Activated CD4-positive, alpha-beta T cell treated with anti-CD3 and anti-CD28 coated beads, Interleukin-2, amount 10 ng/mL, durations not matched to agents 7 days and 5 days (primary cell): ENCODE measurements at places on chromosomes 4 and X. TPM values are rescaled to one million over a fixed set of nuclear protein-coding genes. Genes with fewer than 3 reads are reported as not detected.

DNA sequence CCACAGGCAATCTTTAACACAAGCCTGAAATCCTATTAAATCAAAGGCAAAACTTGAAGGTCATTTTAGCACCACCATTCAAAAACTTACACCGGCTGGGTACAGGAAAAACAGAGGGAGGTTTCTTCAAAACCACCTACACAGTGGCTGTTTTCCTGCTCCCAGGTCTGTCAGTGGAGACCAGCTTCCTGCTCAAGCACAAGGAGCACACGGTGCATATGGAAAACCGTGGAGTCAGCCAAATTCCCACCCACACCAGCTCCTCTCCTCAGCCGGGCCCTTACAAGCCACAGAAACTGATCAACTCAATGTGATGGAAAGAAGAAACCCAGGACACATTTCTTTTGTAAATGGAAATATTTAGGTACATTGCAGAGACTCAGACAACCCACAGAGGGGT, 14.3 kb upstream of the FAM241A start:
- DNase-seq = no peak
- peaks cover 12% of the 10 kb centered on the region for H3K27me3 ChIP-seq
- no peak overlapping the region for H3K4me3 ChIP-seq

TMEM31 gene
- total RNA-seq = not detected

ADH7 gene
- total RNA-seq = not detected

DNA sequence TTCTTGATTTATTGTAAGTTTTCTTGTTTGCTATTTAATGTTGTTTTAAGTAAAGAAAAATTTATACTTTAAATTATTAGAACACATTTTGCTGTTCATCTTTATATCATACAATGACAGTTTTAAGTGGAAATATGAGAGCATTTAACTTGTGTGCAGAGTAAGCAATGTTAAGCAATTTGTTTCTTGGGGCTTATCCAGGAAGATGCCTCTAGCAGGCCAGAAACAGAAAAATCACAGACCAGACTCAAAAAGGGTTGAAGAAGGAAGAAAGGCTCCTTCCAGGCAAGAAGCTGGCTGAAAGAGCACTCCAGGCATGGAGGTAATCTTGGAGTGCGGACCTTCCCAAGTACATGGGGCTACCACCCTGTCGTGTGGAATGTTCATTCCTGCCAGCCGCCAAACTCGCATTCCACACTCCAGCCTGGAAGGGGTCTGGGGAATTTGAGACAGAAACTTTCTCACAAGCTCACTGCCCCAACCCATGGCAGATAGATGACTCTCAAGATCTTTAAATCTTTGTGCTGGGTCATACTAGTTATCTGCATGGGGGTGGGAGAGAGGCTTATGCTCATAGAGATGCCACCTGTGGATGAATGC, 1521.3 kb upstream of the AGA start:
- DNase-seq = no peak
- no peak overlapping the region for H3K4me3 ChIP-seq
- no peak overlapping the region for H3K27ac ChIP-seq
- H3K27me3 ChIP-seq = no peaks in the 10 kb centered on the region
